Right renal cortex interstitium (tissue), 3 donors: ENCODE measurements at places on chromosomes 7 and 10. TPM values are rescaled to one million over a fixed set of nuclear protein-coding genes. Genes with fewer than 3 reads are reported as not detected.

JCAD gene
- polyA plus RNA-seq: 35.9 TPM

OR2A42 gene
- 1.0 TPM for polyA plus RNA-seq

AKR1C8 gene
- 0.26 TPM for polyA plus RNA-seq

MYO1G gene
- 0.36 TPM for polyA plus RNA-seq

SEMA3C gene
- polyA plus RNA-seq: 30.4 TPM

TEX36 gene
- polyA plus RNA-seq: not detected

- no peak for DNase-seq
Observed at GRCh38 chr10:117731121-117731791, 188.7 kb downstream of the EMX2 start.

DNA sequence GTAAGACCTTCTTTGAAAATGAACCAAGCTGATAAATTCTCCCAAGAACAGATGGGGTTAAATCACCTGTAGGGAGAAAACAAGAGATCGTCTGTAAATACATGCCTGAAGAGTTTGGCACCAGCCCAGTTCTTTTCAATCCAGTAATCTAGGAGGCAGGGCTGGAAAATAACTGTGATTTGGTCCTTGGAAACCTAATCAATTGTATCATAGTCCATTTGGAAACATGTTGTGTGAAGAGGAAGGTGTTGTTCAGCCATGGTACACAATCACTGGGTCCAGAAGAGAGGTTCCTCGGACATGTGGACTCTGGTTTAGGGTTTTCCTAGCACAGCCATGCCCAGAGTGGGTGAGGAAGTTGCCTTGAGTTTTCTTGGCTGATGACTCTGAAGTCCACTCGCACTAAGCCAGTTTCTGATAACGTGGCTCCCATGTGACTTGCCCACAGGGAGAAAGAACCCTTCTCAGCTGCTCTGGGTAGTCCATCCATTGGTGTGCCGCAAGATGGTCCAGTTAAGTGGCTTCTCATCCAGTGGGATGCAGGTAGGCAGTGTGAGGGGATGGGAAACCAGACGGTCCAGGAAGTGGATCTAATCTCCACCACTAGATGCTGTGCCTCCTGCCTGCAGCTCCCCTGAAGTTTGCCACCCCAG, 5.1 kb downstream of the BLNK start:
- no peak for DNase-seq

TAS2R3 gene
- polyA plus RNA-seq: 0.51 TPM

PIP gene
- polyA plus RNA-seq: not detected

DNA sequence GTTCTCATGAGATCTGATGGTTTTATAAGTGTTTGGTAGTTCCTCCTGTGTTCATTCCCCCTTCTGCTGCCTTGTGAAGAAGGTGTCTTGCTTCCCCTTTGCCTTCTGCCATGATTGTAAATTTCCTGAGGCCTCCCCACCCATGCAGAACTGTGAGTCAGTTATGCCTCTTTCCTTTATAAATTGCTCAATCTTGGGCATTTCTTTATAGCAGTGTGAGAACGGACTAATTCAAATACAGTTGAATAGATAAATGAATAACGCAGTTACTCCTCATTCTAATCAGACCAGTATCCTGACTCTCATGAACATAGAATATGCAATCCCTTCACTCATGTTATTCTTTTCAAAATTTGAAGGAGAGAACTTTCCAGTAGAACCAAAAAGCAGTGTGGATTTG, 375.0 kb upstream of the FZD8 start:
- no peak for DNase-seq

DNA sequence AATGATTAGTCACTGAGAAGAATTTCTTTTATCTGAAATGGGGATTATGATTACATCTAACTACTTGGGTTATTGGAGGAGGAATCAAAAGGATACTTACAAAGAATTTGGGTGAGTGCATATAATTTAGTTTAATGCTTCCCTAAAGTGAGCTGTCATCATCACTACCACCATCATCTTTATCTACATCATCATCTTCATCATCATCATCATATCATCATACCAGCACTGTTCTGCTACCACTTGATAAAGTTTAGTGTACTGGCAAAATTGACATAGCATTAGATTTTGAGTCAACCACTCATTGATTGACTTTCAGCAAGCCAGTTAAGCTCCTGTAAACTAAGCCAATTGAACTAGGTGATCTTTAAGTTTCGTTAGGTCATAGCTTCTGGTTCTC, 245.6 kb upstream of the DKK1 start:
- no peak for DNase-seq

DNA sequence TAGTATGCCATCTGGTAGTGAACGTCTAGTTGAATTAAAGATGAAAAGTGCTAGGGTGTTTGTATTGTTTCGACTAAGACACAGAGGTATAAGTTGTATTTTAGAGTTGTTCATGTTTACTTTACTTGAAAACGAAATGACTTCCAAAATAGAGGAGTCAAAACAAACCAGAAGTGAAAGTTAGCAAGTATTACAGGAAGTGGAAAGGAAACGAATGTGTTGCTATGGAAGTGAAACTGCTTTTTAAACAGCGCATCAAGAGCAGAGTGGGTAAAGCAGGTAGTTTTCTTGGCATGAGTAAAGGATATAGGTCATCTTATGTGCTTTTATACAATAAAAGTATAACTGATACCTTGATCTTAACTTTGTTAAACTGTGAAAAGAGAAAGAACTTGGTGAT, 20.0 kb upstream of the GALNTL5 start:
- no peak for DNase-seq

DNA sequence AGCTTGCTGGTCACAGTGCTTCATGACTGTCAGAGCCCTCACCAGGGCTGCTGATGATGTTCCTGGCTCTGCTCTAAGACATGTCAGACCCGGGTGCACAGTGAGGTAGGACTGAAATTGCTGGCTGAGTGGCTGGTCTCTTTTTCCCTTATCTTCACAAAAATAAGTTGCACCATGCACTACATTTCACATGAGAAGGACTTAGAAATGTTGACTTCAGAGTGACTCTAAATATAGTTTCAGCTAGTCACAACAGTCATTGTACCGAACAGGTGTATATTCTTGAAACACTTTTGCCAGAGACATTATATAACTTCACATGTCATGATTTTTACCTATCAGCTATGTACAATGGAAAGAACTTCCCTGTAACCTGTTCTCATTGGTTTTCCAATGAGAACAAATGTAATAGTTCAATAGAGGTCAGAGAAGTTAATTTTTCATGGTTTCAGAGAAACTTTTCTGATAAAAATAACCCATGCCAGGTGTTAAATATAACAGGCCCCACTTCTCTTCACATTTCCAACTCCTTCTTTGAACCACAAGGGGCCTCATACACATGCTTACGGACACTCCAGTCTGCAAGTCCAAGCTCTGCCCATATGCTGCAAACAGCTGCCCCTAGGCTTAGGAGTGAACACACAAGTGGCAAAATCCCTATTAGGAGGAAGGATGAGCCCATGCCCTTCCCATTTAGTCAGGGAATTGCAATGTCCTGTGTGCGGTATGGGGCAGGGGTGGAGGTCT, 115.6 kb downstream of the CDK6 start:
- DNase-seq: no peak

DNA sequence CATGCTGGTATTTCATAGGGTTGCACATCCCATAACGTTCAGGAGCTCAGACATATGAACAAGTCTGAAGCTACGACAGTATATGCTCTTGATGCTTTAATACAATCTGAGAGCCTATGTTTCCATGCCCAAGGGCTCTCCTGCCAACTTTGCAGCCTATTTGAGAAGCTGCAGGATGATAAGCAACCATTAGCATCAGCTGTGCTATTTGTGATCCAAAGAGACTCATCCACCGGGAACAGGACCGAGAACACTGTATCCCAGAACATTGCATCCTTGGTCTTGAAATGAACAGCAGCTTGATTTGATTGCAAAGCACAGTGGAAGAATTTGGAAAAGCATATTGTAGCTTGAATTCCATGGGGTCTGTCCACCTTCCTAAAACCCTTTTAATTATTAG, 156.2 kb upstream of the PTER start:
- DNase-seq: no peak

TACR2 gene
- 0.24 TPM for polyA plus RNA-seq

MAGI2 gene
- polyA plus RNA-seq: 36.4 TPM

DAGLB gene
- polyA plus RNA-seq: 14.7 TPM

DNA sequence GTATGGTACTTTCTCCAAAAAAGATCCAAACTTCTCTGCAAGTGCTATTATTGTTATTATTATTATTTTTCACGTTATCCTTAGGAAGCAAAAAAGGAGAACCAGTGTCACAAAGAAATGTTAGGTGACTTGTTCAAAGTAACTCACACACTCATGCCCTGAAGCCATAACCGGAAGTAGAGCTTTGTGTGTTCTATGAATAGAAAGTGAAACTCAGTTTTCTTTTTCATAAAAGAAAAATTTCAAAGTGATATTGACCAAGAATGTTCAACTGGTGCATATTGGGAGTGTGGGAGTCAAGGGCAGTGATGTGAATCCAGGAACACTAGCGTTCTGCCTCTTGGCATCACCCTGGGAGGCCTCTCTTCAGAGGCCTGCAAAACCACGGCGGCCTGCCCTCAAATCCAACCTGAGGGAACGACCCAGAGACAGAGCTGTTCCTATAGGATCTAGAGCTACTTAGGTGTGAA, 106.1 kb downstream of the PRKCQ start:
- no peak for DNase-seq

VSTM4 gene
- polyA plus RNA-seq: 15.9 TPM

GRCh38 chr10:119296703-119297102, 89.3 kb downstream of the GRK5 start:
- no peak for DNase-seq

DNA sequence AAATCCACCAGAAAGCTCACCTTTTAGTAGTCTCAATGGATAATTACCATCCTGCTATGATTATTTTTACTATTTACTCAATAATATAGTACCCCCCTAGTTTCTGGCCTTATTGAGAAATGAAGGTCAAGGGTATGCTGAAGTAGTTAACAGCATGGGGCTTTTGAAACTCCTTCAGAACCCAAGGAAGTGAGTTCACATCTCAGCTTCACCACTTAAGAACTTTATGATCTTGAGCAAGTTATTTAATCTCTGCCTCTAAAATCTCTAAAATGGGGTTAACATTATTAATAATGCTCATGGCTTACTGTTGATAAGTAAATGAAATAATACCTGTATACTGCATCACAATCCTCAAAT, 5.8 kb downstream of the MTPN start:
- no peak for DNase-seq

PDK4 gene
- polyA plus RNA-seq: 17.0 TPM

GRCh38 chr10:89002226-89002978, 11.8 kb downstream of the FAS start:
- DNase-seq: no peak

GRCh38 chr10:6507311-6507710, 72.8 kb downstream of the PRKCQ start:
- DNase-seq: no peak
